ENCODE measurements at places on chromosomes 3 and 15. TPM values are rescaled to one million over a fixed set of nuclear protein-coding genes. Genes with fewer than 3 reads are reported as not detected.

The C2CD4A gene
- total RNA-seq, result not detected

GRCh38 chr3:177041021-177041729, 156.1 kb downstream of the TBL1XR1 start:
- DNase-seq, result peak; percentile 64

The GRK7 gene
- total RNA-seq, result not detected

- no peak for DNase-seq
Observed at GRCh38 chr3:195255571-195256501, 15.1 kb downstream of the XXYLT1 start.

The CHRD gene
- total RNA-seq, result 27.0 TPM

GRCh38 chr3:108062051-108062450, 28.8 kb downstream of the CD47 start:
- DNase-seq, result no peak

The ZNF717 gene
- total RNA-seq, result 23.9 TPM

The ACKR4 gene
- total RNA-seq, result 3.1 TPM

DNA sequence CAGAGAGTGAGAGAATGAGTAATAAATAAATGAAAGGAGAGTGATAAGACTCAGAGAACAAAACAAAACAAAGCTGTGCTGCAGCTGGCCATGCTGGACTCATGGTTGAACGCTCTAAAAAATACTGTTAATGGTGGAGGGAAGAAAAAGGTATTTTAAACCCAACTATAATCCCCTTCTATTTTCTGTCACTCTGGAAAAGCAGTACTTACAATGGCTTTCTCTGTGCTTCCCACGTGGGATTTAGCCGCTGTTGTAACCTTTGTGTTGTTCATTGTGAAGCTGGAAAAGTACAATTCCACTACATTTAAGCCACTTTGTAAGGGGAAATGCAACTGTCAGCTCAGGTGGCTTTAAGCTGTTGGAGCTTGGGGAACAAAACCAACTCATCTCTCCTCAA, 917.7 kb downstream of the IGSF11 start:
- no peak for DNase-seq

The P2RY13 gene
- 3.7 TPM for total RNA-seq

The DUOXA2 gene
- not detected for total RNA-seq

DNA sequence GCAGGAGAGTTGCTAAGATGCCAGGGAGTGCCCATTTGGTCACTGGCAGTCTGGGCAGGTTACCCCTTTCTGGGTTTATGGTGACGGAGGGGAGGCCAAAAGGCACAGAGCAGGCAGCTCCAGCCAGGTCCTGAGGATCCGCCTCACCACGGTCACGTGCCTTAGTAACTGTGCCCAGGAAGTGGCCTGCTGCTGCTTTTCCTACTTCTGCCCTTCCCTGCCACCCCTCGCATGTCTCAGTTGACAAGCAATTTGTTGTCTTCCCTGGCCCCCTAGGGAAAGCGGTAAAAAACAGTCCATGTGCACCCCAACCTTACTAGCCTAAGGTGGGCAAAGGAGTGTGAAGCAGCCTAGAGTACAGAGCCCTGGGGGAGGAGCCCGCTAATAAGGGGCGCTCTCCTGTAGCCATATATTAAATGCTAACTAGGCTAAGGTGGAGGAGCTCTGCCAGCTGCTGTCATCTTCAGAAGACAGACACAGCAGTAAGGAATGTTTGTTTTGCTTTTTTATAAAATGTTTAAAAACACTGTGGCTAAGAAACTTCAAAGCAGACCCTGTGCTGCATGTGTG, 9.1 kb upstream of the LIPH start:
- no peak for DNase-seq

DNA sequence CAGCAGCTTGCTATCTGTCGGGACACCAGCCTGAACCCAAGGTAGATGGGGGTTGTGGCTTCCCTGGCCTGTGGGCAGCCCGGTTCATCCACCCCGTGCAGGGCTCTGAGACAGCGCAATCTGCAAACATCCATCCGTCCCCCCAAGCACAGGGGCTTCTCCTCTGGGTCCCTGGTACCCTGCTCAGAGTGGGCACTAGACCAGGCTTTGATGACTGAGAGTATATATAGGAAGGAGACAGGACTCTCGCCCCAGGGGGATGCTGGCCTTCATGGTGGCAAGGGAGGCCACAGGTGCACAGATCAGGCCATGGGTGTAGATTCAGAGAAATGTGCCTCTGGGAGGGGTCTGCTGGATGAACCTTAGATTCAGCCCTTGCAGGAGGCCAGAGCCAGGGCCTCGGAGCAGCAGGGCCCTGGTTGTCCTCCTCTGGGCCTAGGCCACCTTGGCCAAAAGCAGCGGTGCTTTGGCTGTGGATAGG, 40.3 kb downstream of the CFAP100 start:
- peak; percentile 36 for DNase-seq

The C3orf70 gene
- 12.9 TPM for total RNA-seq

DNA sequence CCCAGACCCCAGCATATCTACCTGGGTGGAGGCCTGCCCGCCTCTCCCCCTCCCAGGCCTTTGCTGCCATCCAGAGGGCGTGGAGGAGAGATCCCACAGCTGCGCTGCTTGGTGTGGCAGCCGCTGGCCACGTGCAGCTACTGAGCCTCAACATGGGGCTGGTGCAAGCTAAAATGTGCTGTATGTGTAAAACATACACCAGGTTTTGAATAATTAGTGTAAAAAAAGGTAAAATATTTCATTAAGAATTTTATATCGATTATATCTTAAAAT, 95.8 kb downstream of the SEC22A start:
- no peak for DNase-seq

- DNase-seq, result no peak
Observed at GRCh38 chr3:21042184-21042583, 708.8 kb downstream of the ZNF385D start.

DNA sequence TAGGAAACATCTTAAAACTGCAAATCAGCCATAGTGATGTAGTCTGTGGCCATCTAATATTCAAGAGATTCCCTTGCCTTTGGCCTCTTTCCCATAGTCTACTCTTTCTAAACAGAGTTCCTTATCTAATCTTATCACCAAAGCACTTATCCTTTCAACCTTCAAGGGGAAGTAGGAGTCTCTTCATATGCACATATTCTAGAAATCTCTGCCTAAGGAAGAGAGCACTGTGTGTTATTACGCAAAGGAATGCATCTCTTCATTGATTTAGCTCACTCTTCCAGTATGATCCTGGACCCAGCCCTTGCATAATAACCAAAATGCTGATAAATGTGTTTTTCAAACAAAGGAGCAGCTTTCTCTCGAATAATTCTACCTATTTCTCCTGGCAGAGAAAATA, 253.7 kb upstream of the TPRG1 start:
- DNase-seq, result no peak

DNA sequence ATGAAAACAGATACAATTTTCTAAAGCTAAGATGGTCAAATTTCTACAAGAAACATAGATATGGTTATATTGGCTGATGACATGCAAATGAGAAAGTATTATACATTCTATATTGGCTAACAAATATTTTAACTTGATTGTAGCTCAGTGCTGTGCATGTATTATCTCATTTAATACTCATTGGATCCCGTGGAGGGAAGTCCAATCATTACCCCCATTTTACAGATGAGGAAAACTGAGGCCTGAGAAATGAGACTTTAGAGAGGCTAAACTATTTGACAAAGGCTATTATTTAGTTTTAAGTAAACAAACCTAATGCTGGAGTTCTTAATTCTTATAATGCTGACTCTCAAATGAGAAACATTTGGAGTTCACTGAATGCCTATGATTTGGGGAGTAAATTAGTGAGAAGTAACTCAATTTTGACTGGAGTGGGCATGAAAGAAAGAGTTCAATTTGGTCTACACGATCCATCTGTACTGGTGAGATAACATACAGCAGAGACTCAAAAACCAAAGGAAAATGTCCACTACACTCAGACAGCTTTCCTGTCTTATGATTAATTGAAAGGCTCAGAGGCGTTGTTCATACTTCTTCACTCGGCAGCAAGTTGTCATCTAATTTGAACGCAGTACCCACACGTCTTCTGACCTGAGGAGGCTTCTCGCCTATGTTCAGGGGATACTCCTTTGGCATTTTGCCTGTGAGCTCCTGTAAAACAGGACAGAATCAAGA, 72.2 kb upstream of the LMOD3 start:
- DNase-seq, result no peak

The KLF15 gene
- 22.7 TPM for total RNA-seq

GRCh38 chr15:75034615-75035014, 11.2 kb downstream of the PPCDC start:
- DNase-seq, result no peak

DNA sequence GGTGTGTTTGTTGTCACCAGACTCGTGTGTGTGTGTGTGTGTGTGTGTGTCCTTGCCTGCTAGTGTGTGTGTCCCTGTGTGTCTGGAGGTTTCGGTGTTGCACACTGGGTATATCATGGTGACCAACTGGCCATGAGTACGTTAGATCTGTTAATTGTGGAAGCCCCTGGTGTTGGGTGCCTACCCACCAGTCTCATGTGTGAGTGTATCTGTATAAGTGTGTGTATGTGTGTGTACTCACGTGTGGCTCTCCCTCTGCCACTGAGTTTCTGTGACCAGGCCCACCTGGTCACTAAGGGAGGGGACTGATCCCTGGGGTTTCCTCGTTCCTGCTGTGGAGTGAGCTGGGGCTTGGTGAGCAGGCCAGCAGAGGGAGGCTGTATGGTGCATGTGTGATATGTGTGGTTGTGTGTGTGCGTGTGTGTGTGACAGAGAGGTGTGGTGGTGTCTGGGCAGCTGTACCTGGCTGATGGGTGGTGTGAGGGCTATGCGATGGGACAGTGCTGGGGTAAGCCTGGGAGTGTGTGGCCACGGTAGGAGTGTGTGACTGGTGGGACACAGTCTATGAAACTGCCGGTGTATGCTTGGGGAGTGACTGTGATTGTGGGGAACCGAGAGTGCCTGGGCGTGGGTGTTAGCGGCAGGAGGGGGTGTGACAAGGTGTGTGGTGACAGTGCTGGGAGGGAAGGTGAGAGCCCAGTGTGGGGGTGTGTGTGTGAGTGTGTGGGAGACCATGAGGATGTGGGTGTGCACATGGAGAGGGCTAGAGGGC, 1.8 kb downstream of the PRKCD start:
- DNase-seq, result no peak

GRCh38 chr3:20215636-20216035, 29.6 kb upstream of the SGO1 start:
- no peak for DNase-seq

DNA sequence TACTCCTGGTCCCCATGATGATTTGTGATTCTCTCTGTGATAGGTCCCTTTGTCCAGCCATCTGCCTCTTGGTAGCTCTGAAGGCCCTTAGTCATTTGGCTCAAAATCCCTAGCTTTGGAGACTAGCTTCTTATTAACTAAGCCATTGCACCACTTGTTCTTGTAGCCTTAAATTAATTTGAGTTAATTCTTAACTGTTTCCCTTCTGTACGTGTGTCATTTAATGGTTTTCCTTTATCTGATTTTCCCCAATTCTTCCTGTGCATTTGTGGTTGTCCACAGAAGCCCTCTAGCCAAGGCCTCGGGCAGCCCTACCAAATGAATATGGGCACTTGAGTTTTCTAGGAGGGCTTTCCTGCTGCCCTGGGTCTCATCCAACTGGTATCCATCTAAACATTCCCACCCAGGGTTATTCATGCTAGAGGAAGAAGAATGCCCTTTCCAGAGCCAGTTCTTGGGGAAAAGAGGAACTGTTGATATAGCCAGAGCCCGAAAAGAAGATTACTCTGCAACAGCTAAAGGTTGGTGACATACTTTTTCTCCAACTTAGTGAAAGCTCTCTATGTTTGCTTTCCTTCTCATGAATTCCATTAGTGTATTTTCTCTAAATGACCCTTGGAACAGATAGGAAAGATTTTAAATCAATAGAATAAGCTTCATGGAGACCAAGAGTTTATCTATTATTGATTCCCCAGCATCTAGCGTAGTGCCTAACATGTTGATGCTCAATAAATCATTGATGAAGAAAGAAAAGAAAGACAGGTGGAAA, 44.2 kb upstream of the ZBTB38 start:
- no peak for DNase-seq

The RYR3 gene
- total RNA-seq, result 18.5 TPM

GRCh38 chr15:31498756-31499155, 172.1 kb downstream of the KLF13 start:
- DNase-seq, result no peak

The TMEM266 gene
- total RNA-seq, result 0.22 TPM

DNA sequence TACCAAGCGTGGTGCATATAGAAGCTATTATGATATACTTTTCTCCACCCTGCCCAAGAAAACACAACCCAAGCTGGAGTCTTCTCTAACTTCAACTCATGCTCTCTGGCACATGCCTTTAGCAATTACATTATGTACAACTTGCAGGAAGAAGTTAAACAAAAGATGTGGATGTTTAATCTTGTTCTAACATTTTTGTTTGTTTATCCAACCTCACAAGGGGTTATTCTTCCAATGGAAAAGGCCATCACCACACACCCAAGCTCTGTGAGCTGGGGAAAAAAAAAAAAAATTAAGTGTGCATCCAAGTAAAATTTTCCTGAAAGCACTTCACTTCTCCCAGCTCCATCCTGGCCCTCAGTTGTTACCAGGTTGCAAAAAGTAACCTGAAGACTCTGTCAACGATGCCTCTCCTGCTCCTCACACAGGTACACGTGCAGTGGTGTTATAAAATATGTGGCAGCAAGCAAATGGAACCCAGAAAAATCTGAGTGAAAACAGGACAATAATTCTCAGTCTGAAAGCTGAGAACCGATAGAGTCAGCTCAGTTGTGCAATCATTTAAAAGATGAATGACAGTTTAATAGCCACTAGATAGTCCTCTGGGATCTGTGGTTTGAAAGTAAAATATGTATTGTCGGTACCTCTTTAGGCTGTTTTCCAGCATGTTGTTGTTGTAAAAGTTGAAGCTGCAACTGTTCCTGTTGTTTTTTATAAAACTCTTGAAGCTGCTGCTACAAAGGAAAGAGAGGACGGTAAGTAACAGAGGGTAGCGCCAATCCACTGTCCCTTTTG, 531.4 kb downstream of the FOXP1 start:
- no peak for DNase-seq

GRCh38 chr3:47874438-47874837, 71.5 kb downstream of the DHX30 start:
- DNase-seq, result no peak

DNA sequence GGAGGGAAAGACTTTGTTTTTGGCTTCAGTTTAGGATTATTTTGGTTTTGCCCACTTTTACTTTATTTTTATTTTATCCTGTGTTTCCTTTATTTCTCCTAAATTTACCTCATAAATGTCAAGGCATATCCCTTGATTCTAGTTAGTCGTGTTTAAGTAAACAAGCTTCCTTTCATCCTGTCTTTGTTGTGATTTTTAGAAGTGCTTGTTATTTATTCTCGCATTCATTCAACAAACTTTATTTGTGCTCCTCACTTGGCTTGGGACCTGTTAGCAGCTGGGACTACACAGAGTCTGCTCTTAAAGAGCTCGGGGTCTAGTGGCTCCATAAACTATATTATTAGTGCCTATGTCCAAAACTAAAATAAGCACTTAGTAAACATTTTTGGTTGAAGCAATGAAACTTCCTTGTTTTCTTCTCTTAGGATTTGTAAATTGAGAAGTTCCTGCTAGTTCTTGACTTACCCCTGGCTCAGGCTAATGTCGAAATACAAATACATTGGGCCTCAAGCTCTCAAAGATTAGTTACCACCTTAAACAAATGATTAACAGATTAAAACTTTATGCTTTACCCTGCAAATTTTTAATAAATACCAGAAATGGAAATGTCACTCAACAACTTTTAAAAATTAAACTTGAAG, 19.0 kb upstream of the DMXL2 start:
- DNase-seq, result no peak
